ENCODE measurements at places on chromosomes 11 and 22. TPM values are rescaled to one million over a fixed set of nuclear protein-coding genes. Genes with fewer than 3 reads are reported as not detected.
A peak's percentile ranks its signal among the peaks of the same experiment; 100 is the strongest.

GRCh38 chr11:84022201-84022600, 736.0 kb upstream of the CCDC90B start:
- ATAC-seq: peak; percentile 79

The SOX10 gene
- 0.27 TPM for total RNA-seq

- no peak for ATAC-seq
Observed at GRCh38 chr22:28951969-28952521, 68.7 kb downstream of the ZNRF3 start.

DNA sequence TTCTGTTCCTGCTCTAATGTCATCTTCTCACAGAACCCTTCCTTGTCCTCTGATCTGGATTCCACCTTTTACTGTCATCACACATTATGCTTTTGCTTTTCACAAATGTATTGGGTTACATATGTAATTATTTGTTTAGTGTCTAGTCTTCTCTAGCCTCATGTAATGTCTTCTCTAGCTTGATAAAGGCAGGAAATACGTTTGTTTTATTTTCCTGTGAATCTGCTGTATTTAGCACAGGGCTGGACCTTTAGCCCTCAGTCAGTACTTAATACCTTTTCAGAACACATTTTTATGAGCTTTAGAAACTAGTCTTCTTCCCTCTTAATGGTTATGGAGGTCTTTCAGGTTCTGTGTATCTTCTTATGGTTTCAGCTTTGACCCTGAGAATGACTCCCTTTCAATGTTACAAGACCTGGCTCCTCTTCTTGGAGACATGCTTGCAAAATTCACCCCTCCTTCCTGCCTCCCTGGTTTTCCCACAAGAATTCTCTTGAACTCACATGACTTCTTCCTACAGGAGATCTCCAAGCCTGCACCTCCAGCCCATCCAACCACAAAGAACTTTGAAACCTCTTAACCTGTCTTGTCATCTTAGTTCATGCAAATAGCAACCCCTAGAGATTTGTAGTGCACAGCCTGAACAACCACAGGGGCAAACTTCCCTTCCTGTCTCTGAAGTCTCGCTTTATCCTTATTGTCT, 132.7 kb upstream of the DDI1 start:
- no peak for ATAC-seq

The OR52I2 gene
- 0.14 TPM for total RNA-seq

DNA sequence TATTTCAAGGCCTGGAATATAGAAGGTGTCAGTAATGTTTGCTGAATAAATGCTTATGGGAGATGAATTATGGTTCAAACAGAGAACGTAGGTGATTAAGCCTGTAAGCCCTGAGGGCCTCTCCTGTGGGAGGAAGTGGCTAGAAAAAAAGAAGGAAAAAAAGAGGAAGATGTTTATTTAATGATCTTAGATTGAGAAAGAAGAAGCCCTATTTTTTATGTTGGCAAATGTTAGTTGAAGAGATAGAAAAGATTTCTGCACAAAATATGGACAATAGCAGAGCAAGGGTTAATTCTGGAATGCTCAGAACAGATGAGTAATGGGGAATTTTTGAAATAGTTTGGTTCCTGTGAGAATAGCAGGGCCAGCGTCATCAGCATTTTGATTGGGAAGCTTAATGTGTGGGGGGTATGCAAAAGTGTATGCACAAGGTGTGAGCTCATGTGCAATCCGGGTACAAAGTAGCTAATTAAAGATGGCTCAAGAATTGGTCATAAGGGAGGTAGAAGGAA, 95.7 kb downstream of the TEAD1 start:
- ATAC-seq: peak; percentile 90

DNA sequence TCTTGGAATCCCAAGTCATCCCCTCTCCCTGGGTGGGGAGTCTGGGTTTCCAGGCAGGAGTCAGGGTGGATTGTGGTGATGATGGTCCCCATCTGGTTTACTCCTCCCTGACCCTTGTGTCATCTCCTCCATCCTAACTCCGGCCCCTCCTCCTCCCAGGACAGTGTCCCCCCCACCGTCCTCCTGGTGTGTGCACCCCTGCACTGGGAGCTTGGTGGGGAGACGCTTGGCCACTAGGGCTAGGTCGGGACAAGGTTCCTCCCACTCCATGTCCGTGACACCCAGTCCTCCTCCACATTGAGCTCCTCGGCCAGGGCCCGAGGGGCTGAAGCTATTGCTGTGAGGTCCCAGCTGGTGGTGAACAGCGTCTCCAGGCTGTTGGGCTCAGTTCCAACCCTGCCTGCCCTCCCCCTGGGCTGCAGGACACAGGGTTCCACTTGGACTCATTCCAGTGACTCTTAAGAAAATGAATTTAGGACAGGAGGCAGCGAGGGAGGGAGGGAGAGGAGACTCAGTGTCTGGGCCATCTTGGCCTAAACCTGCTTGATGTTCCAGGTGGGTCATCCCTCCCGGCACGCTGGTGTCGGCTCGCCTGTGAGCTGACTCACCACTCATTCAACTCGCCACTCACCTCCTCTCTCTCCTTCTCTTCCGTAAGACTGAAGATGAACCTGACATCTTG, 433.2 kb downstream of the TBC1D22A start:
- no peak for ATAC-seq

The CADM1 gene
- total RNA-seq: 0.71 TPM

DNA sequence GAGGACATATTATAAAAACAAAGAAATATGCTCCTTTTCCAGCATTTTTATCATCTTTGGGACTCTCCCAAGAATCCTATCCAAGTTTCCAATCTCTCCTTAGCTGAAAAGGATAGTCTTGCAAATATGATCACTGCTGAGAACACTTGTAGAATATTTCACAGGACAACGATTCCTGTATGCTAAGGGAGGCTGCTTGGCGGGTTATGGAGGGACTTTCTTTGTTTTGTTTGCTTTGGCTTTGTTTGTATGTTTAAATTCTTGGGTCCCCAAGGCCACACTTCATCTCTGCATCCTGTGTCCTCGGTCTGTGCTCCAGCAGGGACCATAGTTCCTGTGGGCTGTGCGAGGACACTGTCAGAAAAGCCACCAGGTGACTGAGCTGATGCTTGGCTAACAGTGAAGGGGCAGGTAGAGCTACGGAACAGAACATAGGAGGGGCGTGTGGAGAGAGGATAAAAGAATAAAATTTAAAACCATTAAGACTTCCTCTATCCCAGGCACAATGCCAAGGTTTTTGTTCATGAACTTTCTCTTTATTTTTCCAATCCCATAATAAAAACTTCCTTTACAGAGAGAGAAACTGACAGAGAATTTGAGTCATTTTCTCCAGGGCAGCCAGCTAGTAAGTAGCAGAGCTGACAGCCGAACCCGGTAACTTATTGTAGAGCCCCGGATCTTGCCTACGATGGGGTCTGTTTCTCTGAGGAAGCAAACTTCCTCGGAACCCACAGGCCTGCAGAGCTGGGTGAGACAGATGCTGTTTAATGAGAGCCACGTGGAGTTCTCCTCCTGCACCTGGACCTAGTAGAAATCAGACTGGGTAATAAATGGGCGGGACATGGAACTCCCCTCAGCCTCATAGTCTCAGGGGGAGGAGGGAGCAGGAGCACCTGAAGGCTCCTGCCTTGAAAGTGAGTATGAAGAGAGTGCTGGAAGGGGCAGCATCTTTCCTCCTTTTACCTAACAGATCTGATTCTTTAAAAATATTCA, at the start of gene IZUMO1R:
Gene IZUMO1R, plus strand, starts transcription at position 615 of the 993 bp plus-strand sequence. CDS start 1,057 bp downstream, outside the sequence.
- no peak for ATAC-seq

DNA sequence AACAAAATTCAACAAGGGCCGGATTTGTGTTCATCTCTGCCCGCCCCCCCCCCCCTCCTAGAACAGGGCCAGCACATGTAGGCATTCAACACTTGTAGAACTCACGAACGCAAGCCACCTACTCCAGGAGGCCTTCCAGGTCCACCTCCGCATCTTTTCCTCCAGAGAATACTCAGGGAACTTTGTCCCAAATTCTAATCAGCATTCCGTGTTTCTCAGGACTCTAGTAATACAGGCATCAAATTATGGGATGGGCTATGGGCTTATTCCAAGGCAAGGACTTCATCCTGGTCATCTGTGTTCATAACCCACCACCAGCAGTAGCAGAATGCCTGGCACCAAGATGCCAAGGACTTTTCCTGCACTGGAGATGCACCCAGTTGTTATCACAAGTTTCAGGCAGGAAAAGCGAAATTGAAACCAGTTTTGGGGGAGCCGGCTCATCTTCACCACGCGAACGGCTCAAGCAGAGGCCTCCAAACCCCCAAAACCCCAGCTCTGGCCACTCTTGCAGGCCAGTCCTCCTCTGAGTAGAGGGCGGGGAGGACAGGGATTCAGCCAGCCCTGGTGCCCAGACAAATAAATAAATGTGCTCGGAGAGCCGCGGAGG, 462 bp downstream of the UBE2L6 start:
- peak; percentile 13 for ATAC-seq

The DEUP1 gene
- 1.4 TPM for total RNA-seq

GRCh38 chr11:78933350-78933749, 358.7 kb upstream of the NARS2 start:
- ATAC-seq: no peak

The MS4A3 gene
- not detected for total RNA-seq

DNA sequence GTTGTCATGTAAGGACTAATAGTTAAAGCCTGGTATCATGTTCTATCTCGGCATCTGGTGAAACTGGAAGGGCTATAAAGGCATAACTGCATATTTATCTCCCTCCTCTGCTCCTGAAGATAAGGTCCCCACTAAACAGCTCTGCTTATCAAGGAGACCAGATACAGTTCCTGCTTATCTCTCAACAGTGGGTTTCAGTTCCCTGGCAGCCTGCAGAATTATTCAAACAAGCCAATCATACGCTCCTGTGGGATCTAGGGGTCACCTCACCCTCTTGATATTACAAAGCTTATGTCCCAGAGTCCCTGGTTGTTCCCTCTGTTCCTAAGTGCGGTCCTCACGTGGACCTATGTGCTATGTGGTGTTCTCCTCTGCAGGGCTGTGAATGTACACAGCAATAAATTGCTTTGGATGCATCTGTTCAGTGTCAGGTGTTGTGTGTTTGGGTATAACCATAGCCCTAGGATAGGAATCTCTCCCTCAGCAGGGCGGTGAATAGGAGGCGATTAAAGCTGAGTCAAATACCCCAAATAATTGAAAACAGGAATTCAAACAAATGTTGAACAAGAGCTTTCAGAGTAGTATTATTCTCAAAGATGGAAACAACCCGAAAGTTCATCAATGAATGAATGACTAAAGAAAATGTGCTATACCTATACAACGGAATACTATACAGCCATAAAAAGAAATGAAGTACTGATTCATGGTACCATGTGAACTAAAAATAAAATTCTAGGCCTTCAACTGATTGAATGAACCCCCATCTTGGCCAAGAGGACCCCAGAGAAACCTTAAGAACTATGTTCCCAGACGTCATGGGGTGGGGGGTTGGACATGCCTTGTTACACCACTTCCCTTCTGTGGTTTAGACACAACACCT, 3.1 kb upstream of the OOSP4A start:
- ATAC-seq: no peak

The BTBD18 gene
- total RNA-seq: 6.1 TPM

Measured in motor neuron (in vitro differentiated cells).